Uterus (tissue), 4 donors: ENCODE measurements at places on chromosomes 5 and 9. TPM values are rescaled to one million over a fixed set of nuclear protein-coding genes. Genes with fewer than 3 reads are reported as not detected.

GRCh38 chr9:115606838-115607237 lies 488.9 kb upstream of the TNC start:
- no peak for DNase-seq

- no peak for DNase-seq
Observed at GRCh38 chr5:8410618-8411017, 541.7 kb downstream of the MTRR start.

GRCh38 chr5:73218552-73219171 lies 45.7 kb downstream of the TMEM174 start:
- DNase-seq: no peak

ALDH1A1 gene
- 87.9 TPM for total RNA-seq

FBP2 gene
- not detected for total RNA-seq

PCA3 gene
- 0.43 TPM for total RNA-seq

DNA sequence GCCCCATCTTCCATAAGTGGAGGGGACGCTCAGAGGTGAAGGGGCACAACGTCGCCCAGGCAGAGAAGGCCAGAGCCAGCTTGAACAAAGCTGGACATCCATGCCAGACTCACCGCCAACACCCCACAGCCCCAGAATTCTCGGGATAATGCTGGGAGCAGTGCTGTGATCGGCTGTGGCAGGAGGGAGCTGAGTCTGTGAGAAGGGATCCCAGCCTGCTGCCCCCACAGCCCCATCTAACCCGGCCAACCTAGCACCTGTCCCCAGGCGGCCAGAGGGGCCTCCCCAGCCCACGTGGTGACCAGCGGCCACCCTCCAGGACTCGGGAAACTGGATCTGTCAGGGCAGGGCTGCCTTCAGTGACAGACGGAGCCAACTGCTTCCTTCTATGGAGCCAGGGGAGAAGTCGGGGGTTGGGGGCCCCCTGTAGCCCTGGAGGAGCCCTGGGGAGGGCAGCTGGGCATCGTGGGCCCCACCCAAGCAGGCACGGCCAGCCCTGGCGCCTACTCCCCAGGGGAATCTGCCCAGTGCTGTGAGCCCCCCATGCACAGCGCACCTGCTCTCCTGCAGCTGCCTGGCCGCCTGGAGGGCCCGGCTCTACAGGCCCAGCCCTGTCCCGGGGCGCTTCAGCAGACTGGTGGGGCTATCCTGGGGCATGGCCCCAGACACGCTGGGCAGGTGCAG lies 6.0 kb downstream of the BRD3 start:
- no peak for DNase-seq

GRCh38 chr9:20729523-20729922 lies 45.5 kb downstream of the FOCAD start:
- DNase-seq: no peak

SPINK13 gene
- 0.41 TPM for total RNA-seq

RASGEF1C gene
- not detected for total RNA-seq

DNA sequence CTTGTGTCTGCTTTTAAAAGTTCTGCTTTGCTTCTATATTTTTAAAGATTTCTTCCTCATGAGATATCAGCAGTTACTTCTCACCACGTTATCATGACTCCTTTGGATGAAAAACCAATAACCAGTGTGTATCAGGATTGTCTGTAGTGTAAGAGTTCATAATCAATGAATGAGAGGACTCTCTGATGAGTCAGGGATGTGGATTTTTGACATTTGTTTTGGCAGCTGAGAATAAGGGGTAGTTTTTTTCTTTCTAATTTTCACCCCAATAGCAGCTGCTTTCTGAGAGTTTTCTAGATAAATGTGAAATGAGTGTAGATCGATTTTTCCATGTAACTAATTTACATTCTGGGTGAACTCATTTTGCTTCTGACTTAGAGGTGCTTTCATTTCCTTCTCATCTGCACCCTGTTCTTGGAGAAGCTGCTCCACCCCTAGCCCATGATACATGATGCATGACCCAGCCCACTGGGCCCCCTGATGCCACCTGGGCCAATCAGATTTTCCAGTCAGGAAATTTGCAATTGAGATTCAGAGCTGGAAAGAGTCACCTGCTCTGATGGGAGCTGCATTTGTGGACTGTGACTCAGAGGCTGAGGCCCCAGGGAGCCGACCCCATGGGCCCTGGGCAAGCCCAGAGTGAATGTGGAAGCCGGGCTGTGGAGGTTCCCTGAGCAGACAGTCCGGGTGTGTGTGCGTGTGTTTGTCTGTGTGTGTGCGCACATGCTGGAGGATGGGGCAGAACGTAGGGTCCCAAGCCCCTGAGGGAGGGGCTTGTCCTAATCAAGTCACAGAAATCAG lies 159.3 kb downstream of the RGS3 start:
- no peak for DNase-seq

GRCh38 chr9:91809581-91810285 lies 140.3 kb downstream of the ROR2 start:
- no peak for DNase-seq

DNA sequence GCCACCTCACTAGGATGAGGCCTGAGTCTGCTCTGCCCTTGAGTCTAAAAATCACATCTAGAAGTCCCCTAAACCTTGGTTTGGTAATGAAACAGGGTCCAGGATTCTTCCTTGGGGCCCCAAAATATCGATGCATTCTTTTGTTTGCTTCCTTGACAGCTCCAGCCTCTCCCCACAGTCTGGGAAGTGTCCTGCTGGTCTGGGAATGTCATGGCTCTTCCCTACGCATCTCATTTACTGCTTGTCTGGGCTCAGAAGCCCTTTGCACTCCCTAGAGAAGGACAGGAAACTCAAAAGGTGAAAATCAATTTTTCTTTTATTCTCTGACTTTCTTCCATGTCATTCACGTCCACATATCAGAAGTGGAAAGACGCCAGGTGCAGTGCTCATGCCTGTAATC lies 115.8 kb downstream of the DRD1 start:
- no peak for DNase-seq

CNTNAP3 gene
- 11.5 TPM for total RNA-seq

DNA sequence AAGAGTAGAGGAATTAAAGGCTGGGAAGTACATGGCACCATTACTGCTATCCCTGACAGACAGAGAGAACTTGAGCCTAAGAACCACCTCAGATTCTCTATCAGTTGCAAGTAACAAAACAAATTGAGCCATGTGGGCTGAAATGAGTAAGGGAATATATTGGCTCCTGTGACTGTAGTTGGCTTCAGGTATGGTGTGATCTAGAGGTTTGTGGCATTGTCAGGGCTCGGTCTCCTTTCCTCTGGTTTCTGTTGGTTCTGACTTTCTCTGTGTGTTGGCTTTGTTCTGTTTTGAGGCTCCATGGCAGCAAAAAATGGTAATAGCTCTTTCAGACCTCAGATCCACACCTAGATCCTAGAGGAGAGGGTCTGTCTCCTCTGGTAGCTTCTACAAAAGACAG lies 5.7 kb downstream of the GALNT10 start:
- DNase-seq: no peak

NTNG2 gene
- total RNA-seq: 4.4 TPM

SPOCK1 gene
- total RNA-seq: 131 TPM

DNA sequence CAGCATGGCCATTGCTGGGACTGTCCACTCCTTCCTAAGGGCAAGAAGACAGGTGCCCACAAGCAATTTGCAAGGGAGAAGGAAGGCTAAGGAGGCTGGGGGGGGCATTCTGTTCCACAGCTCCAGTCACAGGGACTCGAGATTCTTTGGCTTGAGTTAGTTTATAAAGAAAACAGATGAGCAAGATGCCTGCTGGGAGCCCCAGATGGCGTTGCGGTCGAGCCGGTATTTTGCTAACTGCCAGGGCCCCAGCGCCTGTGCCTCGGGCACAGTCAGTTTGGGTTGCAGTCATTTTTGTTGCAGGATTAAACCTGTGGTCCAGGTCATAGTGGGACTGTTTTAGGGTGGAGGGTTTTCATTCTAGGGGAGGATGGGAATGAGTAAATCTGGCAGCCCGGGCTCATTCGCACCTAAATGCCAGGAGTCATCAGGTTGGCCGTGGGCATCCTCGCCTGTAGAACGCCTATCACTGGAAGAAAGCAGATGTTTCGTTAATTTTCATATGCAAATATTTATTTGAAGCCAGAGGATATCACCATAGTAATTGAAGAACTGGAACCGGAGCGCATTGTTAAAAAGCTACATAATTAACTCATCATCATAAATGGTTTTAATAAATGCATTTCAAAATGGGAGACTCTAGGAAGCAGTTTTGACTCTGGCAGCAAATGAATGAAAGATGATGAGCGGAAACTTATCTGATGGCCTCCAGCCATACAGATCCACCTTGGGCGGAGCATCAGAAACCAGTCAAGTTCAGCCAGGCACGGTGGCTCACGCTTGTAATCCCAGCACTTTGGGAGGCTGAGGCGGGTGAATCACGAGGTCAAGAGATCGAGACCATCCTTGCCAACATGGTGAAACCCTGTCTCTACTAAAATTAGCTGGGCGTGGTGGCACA lies 87.1 kb upstream of the FCN2 start:
- DNase-seq: no peak

GRCh38 chr9:78030553-78031443 lies 813 bp downstream of the GNAQ start:
- peak; percentile 52 for DNase-seq

GNA14 gene
- 17.9 TPM for total RNA-seq

TNFSF8 gene
- total RNA-seq: 1.5 TPM
